Activated CD4-positive, alpha-beta T cell treated with anti-CD3 and anti-CD28 coated beads, Interleukin-2, Interleukin-6, amounts not matched to agents 100 ng/mL and 50 ng/mL, durations not matched to agents 16 hours and 8 hours (primary cell): ENCODE measurements at places on chromosomes 2 and 18.
A peak's percentile ranks its signal among the peaks of the same experiment; 100 is the strongest.

GRCh38 chr2:160557903-160558302, 64.3 kb upstream of the RBMS1 start:
- no peak for DNase-seq

- no peak for DNase-seq
These were observed 74.0 kb upstream of the SEC11C start for GRCh38 chr18:59065684-59066083.

DNA sequence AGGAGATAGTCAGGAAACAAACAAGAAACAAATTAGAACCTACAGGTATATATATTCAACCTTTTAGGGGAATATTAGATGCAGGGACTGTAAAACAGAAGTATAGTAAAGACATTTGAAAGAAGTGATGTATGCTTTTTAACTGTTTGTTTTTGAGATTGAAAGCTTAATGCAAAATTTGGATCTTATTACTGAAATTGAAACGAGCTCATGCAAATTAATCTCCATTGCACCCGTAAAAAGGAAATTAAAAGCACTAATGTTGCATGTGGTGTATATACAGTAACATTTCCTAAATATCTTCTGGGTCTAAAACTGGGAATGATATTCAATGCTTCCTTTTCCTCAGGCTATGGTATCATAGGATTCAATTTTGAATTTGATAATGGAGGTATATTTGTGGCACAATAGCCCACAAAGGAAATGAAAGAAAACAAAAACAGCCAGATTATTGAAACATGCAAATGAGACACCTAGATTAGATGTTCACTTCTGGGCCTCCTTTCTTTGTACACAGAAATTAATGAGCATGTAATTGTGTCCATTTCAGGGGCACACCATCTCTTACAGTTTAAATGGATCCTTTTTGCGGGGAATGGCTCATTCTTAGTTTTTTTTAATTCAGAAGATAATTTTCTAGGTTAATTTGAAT, 1.6 kb upstream of the ELOA2 start:
- DNase-seq = no peak

DNA sequence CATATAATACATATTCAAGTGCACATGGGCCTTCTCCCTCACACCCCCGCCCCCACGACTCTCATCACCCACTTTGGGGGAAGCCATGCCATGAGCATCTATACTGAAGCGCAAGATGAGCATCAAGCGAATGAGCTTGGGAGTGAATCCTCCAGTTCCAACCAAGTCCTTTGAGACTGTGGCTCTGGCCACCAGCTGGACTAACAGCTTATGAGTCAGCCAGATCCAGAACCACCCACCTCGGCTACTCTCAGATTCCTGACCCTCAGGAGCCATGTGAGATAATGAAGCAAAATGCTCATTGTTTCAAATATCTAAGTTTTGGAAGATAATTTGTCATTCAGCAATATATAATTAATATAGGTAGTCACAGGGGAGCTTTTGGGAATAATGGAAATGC, 22.2 kb upstream of the IL1RL1 start:
- DNase-seq = no peak

GRCh38 chr2:202377207-202377761, 1.2 kb downstream of the BMPR2 start:
- peak; percentile 17 for DNase-seq

DNA sequence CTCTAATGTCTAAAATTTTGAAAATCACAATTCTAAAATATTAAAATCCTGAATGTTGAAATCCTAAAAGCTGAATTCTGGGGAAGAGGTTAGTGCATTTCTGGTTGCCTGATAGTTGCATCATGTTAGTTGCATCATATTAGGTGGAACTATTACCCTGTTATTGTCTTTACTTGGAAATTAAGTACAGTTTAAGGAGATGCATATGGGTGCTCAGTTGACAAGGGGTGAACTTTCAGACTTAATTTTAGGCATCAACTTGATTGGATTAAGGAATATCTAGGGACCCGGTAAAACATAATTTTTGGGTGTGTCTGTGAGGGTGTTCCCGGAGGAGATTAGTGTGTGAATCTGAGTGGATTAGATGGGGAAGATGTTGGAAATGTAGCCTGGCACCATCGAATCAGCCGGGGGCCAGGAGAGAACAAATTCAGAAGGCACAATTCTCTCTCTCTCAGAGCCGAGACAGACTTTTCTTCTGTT, 409.8 kb downstream of the PLCL1 start:
- no peak for DNase-seq

GRCh38 chr2:181446985-181447384, 10.2 kb upstream of the ITGA4 start:
- no peak for DNase-seq

- DNase-seq = peak; percentile 47
These were observed 25.8 kb downstream of the PHLPP1 start for GRCh38 chr18:62741118-62741566.

GRCh38 chr2:236956641-236957040, 129.0 kb upstream of the COPS8 start:
- DNase-seq = no peak

DNA sequence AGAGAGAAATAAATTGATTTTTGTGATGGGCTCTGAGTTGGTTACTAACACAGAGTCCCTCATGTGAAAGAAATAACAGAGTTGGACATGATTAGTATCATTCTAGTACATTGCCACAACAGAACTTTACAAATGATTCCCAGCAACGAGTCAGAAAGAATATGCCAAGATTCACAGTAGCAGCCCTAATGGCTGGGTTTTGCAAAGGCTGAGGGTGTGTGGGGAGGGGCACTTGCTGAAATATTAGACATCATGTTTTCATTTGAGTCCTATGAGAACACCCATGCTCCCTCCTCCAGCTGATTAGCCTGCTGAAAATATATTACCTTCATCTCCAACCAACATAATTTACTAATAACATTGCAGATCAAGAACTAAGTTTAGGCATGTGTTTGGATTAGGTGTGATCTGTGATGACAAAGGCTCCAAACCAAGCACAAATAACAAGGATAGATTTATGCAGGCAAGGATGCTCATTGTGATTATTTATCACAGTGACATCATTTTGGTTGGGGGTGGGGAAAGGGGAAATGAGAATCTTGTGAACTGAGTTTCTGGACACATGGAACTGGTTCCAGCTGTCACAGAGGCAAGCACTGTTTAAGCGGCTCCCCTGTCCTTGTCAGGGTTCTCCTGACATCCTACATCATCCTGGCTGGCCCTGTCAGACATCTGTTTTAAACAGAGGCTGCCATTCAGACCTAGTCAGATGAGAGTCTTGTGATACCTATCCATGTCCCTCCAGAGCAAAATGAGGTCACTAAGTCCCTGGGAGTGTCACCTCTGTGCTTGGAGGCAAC, 205.8 kb upstream of the NCKAP5 start:
- no peak for DNase-seq

GRCh38 chr2:101037161-101037755, 35.2 kb downstream of the RPL31 start:
- no peak for DNase-seq

GRCh38 chr2:205386109-205386508, 296.2 kb upstream of the NRP2 start:
- DNase-seq = no peak

GRCh38 chr18:67875944-67876343, 359.4 kb upstream of the DSEL start:
- DNase-seq = no peak

GRCh38 chr2:5664278-5664681, 27.9 kb upstream of the SOX11 start:
- no peak for DNase-seq

DNA sequence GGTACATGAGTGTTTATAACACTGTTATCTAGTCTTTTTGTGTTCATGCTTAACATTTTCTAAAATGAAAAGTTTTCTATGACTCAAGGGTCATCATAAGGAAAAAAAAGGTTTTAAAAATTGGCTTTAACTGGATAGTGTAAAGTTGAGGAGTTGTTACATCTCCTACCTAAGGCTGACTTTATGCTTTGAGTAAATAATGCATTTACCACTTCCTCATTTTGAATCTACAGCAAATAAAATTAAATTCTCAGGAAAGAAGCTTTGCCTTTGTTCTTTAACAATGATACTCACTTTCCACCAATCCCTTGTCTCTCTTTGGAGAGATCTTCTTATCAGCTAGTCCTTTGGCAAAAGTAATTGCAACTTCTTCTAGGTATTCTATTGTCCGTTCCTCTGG, 29.7 kb downstream of the HADHA start:
- no peak for DNase-seq

GRCh38 chr2:227376656-227377396, 2.3 kb downstream of the TM4SF20 start:
- DNase-seq = no peak

DNA sequence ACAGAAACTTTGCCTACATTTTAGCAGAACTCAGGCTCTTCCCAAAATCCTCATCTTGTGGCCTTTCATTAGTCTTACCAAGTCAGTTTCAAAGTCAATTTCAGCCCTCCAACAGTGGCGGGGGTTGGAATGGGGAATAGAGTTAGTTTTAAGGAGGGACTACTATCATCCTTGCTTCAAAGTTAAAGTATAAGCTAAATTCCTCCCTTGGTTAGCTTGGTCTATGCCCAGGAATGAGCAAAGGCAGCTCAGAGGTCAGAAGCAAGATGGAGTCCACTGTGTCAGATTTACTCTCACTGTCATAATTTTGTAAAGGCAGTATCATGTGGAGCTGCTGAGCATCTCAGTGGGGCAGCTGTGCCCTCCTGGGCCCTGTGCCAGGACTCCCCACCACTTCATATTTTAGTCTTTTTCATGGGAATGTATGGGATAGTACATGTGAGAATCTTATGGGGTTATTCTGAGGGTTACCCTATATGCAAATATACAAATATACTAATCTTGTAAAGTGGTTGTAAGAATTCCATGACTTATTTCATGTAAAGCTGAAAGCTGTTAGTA, 145.2 kb upstream of the MMADHC start:
- DNase-seq = no peak

GRCh38 chr2:200455958-200456421, 53.9 kb downstream of the KCTD18 start:
- peak; percentile 76 for DNase-seq

DNA sequence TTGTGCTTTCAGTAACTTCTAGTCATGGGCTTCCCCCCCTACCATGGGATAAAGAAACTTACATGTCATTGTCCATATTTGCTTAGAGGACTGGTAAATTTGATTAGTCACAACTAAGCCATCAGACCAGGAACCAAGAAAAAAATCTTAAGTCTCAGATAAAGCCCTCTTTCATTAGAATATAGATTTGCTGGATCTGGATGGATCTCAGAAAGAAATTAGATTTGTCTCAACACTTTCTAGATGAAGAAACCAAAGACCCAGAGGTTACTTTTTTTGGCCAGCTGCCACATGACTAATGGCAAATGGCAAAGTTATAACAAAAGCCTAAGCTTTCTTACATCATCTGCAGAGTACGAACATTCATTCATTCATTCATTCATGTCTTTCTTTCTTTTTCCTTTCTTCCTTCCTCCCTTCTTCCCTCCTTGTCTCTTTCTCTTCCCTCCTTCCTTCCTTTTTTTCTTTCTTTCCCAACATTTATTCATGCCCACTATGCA, 60.2 kb downstream of the CDCA7 start:
- no peak for DNase-seq

DNA sequence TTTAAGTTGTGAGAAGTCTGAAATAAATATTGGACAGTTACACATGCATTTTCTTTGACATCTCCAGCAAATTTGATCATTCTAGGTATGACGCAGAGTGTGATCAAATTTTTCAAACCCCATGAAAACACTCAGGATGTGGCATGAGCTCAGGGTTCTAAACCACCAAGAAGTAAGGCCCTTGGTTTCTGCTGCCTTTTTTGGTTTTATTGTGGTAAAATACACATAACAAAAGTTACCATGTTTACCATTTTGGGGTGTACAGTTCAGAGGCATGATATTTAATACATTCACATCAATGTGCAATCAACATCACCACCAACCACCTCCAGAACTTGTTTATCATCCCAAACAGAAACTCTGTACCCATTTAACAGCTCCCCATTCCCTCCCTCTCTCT, 64.3 kb upstream of the TTN start:
- DNase-seq = peak; percentile 64

- no peak for DNase-seq
These were observed 64.6 kb downstream of the COLEC12 start for GRCh38 chr18:435940-436339.

DNA sequence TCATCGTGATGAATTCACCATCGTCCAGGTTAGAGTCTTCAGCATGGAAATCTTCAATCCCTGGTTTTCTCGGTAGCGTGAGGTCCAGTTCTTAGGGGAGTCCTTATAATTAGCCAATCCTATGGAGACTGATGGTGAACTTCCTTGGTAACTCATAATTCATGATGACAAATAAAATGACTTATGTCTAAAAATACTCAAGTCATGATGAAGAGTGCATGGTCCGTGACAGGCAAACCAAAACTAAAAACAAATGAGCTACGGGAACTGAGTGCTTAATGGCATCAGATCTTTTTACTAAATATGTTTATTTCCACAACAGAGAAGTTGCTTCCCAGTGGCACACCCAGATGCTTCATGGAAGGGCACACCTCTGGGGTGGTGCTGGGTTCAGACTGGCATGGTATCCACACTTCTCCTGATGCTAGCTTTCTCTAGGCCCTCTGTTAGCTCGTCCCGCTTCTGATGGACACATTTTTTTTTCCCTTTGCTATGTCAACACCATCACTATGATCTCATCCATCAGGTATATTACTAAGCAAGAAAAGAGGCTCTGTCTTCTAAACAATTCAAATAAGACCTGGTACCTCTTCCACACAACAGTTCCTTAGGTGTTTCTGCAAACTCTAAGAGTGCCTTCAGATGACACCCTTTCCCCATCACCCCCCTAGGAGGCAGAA, 92.8 kb upstream of the NEDD4L start:
- DNase-seq = no peak

- no peak for DNase-seq
These were observed 43.1 kb upstream of the TGFA start for GRCh38 chr2:70596739-70597138.

DNA sequence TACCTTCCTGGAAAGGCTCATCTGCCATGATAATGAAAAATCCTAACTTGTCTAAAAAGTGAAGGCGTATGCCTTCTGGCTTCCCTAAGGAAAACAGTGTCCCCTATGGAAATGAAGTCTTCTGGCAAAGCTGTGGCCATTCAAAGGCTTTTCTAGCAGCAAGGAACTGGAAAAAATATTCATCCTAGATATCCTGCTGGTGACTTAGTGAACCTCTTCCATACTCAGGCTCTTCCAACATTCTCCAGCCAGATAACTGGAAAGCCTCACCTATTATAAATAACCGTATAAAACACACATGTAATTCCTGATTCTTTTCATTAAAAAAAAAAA, 84.7 kb downstream of the RBMS1 start:
- no peak for DNase-seq

DNA sequence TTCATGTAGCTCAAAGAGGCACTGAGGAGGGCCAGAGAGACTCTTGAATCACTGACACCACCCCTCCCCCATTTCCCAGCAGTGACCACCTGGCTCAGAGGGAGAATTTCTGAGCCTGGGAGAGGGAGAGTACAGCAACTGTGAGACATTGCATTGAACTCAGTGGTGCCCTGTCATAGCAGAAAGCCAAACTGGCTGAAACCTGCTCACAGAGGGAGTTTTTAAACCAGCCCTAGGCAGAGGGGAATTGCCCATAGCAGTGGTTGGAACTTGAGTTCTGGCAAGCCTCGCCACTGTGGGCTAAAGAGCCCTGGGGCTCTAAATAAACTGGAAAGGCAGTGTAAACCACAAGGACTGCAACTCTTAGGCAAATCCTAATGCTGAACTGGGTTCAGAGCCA, 243.1 kb downstream of the ADCYAP1 start:
- DNase-seq = no peak
